SK-MEL-5 (cell line): ENCODE measurements at places on chromosomes 2 and 18. TPM values are rescaled to one million over a fixed set of nuclear protein-coding genes. Genes with fewer than 3 reads are reported as not detected.

DNA sequence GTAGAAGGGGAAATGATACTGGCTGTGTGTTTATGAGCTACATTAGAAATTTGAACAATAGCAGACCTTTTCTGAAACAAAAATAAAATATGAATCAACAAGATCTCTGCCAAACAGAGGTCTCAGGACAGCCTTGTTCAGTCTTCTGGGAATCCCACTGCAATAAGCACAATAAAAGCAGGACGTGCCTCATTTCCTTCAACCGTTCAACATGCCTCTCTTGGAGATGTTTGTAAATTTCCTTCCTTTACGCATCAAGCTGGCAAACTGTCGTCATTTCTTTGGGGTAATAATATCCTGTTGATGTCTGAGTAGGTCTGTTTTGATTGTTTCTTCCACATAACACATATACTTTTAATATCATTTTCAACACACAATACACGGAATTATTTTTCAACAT lies 77.2 kb downstream of the TCF4 start:
- DNase-seq = no peak

GRCh38 chr2:103667335-103667884 lies 905.6 kb downstream of the TMEM182 start:
- DNase-seq = no peak

- DNase-seq = no peak
Measured at GRCh38 chr18:78737006-78737915, 242.4 kb upstream of the SALL3 start.

DNA sequence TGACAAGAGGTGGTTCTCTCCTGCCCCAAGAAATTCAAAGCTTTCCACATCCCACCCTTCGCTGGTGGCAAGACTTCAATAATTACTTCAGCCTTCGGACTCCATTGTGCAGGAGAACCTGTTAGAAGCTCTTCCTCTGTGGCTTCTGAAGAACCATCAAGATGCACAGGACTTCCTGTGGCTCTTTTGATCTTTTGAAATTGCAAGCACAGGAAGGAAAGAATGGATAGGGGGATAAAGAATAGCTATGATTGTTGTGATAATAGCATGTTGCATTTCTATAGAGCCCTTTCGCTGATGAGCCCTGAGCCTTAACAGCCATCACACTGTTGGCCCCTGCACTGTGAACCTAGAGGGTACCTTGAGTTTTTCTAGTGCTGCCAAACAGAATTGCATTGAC lies 7.4 kb downstream of the EPAS1 start:
- DNase-seq = no peak

DNA sequence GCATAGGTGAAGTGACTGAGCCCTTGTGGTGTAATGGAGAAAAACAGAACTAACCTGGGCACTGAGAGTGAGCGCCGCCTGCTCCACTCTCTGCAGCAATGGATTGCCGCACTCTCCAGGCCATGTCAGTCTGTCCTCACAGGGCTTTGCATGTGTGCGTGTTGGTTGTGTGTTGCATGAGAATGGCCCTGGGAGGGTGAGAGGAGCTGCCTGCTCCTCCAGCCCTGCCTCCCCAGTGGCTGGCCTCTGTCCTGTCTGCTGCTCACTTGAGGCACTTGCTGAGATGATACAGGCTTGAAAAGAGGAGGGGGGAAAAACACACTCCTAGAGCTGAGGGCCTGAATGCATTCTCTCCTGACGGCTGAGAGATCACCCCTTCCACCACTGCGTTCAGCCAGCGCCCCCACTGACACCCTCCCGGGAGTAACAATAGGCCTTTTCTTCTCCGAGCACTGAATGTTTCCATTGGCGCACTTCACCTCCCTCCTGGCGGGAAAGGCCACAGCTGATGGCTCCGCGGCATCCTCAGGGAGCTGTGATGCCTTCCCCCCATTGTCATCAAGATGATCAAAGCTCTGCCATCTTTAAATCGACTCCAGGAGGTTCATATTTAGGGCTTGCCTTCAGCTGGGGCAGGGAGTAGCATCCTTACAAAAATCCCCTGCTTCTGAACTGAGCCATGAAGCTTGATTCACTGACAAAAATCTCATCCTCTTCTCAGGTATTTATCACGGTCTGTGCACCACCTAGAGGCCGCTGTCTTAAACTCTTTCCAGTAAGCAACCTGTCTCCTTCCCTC lies 49.9 kb upstream of the DAPL1 start:
- peak; percentile 76 for DNase-seq

DNA sequence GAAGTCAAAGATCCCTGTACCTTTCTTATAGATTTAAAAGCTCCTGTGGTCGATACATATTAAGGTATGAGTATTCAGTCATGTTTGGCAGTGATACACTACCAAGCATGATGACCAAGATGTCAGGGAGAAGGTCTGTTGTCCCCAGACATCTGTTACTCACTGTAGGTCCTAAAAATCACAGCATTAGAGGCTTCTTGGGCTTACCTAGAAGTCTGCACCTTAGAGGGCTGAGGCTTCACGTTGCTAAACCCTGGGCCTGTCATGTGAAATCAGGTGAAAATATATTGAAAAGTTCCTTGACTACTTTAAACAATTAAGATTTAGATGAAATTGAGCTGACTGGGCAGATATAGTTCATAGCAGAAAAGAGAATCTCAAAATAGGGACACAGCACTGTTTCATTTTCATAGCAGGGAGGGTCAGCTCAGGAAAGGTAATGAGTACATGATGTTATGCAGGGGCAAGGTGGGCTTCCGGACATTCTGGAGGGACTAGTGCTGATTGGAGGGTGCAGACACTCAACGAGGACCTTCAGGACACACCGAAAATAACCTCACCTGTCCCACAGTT lies 78.7 kb downstream of the SPATS2L start:
- DNase-seq = no peak

GRCh38 chr18:42792731-42793130 lies 322.8 kb downstream of the RIT2 start:
- DNase-seq = no peak

DNA sequence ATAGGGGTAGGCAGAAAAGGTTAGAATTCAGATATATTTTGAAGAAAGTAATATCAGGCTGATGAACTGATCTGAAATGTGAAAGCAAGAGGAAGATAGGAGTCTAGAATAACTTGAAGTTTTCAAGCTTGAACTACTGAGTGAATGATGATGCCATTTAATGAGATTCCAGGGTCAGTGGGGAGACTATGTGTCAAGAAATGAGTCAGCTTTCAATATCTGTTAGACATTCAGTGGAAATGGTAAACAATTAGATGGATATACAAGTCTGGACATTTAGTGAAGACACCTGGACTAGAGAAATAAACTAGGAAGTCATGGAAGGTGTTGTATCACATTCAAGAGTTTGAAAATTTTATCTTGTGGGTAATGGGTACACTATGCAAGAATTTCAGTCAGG lies 326.9 kb downstream of the FSIP2 start:
- no peak for DNase-seq

- peak; percentile 72 for DNase-seq
Measured at GRCh38 chr2:65019010-65019409, 29.8 kb downstream of the SLC1A4 start.

- no peak for DNase-seq
Measured at GRCh38 chr2:168926621-168927386, 25.7 kb downstream of the G6PC2 start.

GRCh38 chr2:208311954-208312353 lies 45.9 kb downstream of the PIKFYVE start:
- no peak for DNase-seq

DNA sequence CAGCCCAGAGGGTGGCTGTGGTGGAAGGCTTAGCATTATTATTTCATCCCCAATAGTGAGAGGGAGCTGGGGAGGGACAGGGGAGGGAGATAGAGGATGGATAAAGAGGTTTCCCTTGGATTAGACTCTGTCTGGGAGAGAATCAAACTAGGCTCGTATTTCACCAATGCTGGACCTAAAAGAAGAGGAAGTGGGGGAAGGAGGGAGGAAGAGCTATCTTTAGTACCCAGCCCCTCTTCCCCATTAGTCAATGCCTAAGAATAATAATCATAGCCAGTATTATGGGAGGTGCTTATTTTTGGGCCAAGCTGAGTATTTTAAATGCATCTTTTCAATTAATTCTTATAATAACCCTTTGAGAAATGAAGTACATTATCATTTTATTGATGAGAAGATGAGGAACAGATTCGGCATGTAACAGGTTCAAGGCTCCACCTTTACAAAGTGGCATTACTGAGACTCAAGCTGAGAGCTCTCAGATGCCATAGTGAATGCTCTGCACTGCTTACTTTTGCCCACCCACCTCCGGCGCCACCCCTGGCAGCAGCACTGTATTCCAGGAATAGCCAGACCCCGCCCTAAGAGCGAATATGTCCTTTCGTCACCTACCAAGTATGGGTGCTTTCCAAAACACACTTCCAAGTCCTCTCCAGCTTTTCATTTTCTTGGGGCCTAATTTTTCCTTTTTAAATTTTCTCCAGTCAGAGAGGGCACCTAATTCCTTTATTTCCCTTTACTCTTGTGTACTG lies 21.0 kb downstream of the PAX8 start:
- DNase-seq = no peak

DNA sequence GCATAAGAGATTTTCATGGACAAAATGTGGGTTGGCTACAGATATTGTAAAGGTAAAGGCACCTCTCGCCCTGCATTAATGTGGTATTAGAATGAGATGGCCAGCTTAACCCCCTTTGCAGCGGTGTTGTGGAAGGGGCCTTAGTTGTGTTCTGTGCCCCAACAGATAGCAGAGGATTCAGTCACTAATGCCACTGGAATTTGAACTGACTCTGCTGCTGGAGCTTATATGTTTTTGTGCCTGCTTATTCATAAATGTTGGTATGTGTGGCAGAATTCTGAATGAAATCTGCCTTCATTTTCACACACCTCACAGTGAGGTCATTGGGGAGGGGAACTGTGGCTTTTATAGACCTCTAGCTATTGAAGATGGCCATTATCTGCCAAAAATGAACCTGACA lies 90.7 kb upstream of the ITGA6 start:
- no peak for DNase-seq

IL18R1 gene
- total RNA-seq = 0.37 and 0.59 TPM in 2 replicates

DNA sequence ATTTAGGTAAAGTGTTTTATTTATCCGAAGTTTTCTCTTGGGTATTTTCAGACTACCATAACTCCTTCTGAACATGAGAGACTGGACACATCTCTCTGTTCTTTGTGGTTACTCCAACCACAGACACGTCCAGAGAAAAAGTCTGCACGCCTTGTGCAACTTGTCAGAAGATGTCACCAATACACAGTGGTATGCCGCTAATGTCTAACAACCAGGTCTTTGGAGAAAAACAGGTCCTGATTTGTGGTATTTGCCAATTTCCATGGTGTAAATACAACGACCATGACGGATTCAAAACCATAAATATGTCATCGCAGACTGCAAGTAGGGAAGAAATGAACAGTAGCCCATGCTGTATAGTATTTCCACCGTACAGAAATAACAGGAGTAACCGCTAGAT lies 620.6 kb upstream of the ID2 start:
- DNase-seq = no peak

UGT1A6 gene
- not detected in 2 replicates for total RNA-seq

GRCh38 chr2:8456151-8457091 lies 225.4 kb upstream of the ID2 start:
- no peak for DNase-seq

GRCh38 chr2:217802876-217803652 lies 199.7 kb downstream of the TNS1 start:
- DNase-seq = no peak

GRCh38 chr2:196804381-196804780 lies 4.8 kb downstream of the C2orf66 start:
- no peak for DNase-seq

PGAP1 gene
- 3.1 and 3.6 TPM in 2 replicates for total RNA-seq

- DNase-seq = no peak
Measured at GRCh38 chr18:12366379-12366778, 10.6 kb downstream of the AFG3L2 start.

CHRNG gene
- total RNA-seq = not detected in 2 replicates

GRCh38 chr18:50193796-50194630 lies 934 bp downstream of the MYO5B start:
- DNase-seq = no peak

DNA sequence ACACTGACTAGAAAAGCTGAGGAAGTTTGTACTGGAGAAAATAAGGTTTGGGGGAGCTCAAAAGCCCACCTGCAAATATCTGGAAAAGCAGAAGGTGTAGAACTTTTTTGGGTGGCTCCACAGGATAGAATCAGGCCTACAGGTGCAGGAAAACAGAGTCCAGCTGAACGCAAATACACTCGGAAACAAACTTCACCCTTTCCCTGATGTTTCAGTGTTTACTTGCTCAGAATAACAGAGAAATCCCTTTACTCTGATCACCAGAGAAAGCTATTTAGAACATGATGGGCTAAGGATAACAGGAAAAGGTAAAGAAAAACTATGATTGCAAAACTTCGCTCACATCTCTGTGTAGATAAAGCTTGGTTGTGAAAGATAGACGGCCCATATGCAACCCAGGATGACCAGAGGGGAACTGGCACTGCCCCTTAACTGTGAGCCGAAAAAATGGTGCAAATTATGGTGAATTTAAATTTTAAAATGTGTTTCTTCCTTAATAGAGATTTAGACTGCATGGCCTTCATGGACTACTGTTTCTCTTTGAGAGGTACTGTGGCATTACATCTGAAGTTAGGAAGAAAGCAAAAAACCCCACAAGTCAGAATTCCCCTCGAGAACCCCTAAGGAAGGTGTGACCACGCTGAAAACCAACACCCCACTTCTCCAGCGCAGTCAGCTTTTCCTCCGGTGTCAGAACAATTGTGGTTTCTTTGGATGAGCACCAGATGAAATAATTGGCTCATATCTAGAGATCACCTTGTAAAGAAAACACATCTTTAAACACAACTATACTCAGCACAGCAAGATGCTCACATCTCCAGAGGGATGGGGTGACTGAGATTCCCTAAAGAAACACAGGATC lies 84.5 kb upstream of the TMEM247 start:
- DNase-seq = no peak

RGPD5 gene
- 7.9 and 9.5 TPM in 2 replicates for total RNA-seq
